ENCODE measurements at places on chromosomes 2 and 18.

DNA sequence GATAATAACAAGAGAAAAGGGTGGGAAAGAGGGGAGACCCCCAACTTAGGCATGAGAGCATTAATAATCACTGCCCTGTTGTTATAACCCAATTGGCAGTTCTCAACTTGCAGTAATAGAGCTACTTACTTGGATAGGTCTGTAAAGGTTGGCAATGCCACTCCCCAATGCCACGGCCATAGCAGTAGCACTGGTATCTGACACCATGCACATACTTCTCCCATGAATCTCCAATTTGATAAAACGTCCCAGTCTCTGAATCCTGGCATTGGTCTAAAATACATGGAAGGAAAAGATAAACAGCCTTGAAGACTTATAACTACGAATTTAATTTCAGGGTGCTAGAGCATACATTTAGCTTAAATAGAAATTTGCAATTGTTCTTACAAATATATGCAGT is 16.8 kb downstream of the FN1 start:
- no peak for DNase-seq

GRCh38 chr2:63092857-63093256 is 42.2 kb downstream of the OTX1 start:
- no peak for DNase-seq

DNA sequence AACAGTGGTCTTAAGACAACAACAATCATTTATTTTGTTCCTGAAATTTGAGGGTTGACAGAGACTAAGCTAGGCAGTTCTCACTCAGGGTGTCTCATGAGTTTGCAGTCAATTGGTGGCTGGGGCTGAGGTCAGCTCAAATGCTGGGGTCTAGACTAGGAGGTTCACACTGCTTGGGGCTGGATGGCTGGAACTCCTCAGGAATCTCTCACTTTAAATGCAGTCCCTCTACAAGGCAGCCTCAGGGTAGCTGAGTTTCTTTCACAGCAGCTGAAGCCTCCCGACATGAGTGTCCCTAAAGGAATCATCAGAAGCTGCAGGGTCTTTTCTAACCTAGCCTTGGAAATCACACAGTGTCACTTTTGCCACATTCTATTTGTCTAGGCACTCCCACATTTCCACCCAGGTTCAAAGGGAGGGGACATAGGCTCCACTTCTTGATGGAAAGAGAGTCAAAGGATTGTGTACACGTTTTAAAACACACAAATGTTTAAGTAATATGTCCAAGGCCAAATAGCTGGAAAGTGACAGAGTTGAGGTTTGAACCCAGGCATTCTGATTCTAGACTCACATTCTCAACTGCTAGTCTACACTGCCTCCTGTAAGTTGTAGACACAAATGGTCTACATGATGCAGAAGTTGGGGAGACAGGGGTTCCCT is 133.8 kb downstream of the ZFP36L2 start:
- DNase-seq = no peak

DNA sequence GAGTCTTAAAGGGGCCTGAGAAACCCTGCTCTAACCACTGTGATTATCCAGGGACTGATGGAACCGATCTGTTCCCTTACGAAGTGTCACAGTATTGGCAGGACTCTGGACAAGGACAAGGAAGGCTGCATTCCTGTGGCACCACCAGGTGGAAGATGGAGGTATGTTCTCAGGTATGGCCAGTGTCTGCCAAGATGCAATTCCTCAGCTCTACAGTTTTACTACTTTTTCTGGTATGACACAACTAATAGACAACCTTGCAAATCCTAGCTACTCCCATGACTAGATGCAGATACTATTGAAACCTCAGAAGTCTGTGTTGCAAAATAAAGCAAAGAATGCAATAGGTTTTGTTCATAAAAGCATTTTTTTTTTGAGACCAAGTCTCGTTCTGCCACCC is 14.6 kb downstream of the RAB31 start:
- DNase-seq = peak; percentile 59

DNA sequence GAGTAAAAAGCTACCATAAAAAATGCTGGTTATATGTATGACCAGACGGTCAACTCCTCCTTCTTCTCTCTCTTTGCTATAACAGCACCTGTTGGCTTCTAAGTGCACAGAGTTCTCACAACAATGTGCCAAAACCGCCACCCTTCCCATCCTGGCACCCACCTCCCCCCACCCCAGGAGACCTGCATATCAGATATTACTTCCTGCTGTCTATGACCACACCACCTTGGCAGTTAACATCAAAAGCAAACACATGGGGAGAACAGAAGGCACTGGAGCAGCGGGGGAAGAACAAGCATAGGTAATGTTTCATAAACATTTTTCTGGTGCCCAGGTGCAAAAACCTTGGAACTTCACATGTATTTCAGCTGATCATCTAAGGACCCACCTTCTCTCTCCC is 15.5 kb downstream of the SPRED2 start:
- DNase-seq = peak; percentile 71
